ENCODE measurements at places on chromosomes 4 and X.

DNA sequence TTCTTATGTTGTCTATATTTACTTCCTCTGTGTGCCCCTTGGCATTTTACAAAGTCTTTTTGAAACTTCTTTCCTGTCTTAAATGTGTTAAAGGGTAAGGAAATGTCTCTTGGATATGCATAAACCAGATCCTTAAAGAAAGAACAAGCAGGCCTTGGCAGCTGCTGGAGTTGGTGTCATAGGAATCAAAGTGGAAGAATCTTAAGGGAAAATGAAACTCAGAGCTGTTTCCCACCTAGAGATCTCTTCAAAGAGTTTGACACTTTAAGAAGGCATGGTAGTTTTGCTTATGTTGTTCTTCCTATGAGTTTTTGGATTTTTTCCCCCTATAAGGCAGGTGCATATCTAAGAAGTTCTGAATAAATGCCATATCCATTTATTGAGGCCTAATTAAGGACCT lies 37.0 kb upstream of the CWH43 start:
- DNase-seq: no peak

DNA sequence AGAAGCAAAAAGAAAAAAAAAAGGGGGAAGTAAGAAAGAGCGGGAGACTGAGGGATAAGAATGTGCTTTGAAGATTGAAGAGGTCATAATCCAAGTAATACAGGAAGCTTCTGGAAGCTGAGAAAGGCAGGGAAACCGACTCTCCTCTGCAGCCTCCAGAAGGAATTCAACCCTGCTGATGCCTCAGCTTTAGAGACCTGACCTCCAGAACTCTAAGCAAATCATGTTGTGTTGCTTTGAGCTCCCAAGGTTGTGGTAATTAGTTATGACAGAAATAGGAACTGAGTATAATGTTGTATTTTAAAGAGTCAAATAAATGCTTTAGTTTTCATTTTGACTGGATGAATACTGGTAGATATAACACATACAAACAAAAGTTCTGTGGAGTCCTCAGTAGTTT lies 48.0 kb upstream of the FAT1 start:
- no peak for DNase-seq

DNA sequence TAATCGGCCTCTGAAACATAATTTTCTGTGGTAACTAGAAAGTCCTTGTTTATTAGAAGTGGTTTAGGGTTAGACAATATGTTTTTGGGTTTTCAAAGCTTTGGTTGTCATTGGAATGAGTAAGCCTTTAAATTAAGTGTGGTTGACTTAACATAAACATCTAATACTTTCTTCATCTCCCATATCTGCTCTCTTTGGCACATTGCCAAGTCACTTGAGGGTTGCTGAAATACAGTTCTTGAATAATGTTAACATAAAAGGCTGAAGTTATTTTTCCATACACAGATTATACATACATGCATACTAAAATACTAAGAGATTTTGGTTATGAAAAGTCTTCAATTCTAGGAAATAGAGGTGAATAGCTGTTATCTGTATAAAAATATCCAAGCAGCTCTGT lies 241.7 kb upstream of the BMP3 start:
- DNase-seq: no peak

- DNase-seq: no peak
These were observed 23.7 kb downstream of the LRPAP1 start for GRCh38 chr4:3508542-3508941.

DNA sequence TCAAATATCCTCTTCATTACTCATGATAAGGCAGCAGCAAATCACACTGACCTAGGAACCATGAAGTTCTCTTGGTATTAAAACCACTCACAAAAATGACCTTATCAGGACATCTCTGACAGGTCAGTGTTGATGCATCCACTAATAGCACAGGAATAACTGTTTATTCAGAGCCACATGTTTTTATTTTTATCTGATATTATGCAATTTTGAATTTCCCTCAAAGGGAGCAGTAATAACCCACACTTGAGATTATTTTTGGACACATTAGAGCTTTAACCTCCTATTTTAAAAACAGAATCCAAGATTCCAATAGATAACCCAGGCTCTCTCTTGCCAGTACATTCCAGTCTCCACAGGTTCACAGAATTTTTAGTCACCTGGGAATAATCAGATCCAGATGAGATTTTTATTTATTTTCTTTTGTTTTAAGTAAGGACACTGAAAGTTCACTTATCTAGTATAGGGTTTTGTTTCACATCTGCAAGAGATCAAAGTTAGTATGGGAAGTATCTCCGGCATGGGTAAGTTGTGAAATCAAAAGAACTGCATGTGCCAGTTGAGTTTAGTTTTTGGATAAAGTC lies 36.3 kb upstream of the MYOZ2 start:
- no peak for DNase-seq

GRCh38 chrX:54066841-54067240 lies 22.6 kb upstream of the PHF8 start:
- no peak for DNase-seq
